ENCODE measurements at places on chromosomes 5 and 9.

DNA sequence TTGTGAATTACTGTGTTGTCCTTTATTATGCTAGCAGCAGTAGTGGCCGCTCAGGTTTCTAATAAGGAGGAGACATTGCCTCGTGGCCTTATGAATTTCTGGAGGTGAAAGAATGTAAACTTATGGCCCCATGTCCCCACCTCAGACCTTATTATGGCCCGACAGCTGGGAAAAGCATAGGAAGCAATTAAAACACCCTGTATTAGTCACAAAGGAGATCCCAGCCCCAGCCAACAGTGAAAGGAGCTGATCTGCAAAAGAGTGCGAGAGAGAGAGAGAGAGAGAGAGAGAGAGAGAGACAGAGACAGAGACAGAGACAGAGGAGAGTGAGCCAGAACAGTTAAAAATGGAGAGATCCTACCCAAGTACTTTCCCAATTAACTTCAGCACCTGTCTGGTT, 269.3 kb downstream of the DMRT2 start:
- no peak for DNase-seq

DNA sequence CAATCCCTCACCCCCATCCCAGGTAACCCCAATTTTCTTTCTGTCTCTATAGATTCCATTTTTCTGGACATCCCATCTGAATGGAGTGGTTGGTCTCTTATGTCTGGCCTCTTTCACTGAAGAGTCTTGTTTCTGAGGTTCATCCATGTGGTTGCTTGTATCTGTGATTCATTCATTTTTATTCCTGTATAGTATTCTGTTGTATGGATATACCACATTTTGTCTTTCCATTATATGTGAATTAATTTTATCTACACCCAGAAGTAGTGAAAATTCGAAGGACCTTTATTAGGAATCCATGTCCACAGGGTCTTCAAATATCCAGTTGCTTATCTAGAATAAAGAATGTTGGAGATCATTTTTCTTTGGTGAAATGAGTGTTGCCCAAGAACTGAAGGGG, 207.6 kb upstream of the MSX2 start:
- DNase-seq, result no peak

DNA sequence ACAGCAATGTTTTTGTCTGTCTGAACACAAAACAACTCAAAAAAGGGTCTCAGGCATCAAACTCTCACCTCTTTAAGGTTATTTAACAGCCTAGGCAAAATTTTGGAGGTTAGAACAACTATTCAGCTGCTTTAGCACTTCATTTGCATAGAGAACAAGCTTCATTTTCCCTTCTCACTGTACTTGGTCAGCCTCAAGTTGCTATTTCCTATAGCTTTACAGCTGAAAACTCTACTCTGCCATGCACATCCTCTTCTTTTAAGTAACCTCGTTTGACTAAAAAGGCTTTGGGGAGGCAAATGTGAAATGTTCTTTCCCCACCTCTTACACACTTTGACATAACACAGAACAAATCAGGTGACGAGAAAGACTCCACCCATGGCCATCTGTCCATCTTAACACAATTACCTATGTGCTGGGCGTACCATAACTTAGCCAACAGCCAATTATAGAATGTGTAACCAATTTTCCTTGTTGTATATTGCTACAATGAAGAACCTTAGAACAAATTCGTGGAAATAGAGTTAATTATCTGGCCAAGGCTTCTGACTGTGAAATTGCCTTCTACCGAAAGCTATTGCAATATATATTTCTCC, 195.7 kb downstream of the DCP2 start:
- DNase-seq, result no peak

DNA sequence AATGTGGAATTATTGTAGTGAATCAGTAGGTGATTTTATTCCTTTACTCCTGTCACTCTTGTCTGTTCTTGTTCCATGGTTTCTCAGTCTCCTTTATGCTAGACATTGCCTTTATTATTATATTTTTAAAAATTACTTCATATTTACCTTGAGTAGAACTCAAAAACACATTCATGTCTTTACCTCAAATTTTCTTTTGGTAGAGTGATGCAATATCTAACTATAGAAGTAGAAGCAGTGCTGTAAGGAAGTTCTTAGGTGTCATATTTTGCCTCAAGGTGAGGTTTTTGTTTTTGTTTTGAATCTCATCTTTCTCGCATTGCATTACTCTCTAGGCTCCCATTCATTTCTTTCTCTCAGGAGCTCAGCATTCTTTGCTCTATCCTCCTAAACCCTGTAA, 12.2 kb downstream of the IPO11 start:
- no peak for DNase-seq

GRCh38 chr9:131851414-131851813, 111.5 kb upstream of the RAPGEF1 start:
- DNase-seq, result no peak

GRCh38 chr9:107667231-107668070, 177.9 kb upstream of the KLF4 start:
- no peak for DNase-seq

DNA sequence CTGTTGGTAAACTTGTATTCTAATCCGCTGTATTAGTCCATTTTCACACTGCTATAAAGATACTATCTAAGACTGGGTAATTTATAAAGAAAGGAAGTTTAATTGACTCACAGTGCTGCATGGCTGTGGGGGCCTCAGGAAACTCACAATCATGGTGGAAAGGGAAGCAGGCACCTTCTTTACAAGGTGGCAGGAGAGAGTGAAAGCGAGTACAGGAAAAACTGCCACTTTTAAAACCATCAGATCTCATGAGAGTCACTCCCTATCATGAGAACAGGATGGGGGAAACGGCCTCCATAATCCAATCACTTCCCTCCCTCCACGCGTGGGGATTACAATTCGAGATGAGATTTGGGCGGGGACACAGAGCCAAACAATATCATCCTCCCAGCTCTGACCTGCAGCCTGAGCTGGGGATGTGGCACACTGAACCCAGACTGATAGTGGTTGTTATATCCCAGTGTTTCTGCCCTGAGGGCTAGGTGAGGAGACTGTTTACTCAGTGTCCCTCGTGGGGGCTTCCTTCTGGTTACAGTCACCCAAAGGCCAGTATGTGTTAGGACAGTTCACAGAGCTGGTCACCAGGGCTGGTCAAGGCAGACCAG, 488.3 kb downstream of the KDM4C start:
- no peak for DNase-seq

- peak; percentile 15 for DNase-seq
Observed at GRCh38 chr5:154534457-154535050, 56.5 kb upstream of the HAND1 start.

DNA sequence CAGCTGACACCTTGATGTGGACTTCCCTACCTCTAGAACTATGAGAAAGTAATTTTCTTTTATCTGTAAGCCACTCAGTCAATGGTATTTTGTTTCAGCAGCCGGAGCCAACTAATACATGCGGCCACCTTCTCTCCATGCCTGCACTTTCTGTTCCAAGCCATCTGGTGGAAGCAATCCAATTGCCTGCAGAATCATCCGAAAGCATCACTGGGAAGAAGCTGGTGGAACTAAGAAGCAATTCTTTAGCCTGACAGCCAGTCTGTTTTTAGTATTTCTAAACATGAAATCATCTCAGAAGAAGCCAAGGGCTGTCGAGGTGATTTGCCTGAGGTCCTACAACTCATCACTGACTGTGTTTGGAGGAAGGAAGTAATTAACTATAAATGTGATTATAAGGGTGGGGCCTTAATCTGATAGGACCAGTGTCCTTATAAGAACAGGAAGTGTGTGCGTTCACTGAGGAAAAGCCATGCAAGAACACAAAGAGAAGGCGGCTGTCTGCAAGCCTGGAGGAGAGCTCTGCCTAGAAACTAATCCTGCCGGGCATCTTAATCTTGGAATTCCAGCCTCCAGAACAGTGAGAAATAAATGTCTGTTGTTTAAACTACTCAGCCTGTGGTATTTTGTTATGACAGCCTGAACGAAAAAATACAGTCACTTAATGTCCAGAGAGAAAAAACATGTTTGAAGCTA, 49.1 kb downstream of the NXNL2 start:
- peak; percentile 87 for DNase-seq

DNA sequence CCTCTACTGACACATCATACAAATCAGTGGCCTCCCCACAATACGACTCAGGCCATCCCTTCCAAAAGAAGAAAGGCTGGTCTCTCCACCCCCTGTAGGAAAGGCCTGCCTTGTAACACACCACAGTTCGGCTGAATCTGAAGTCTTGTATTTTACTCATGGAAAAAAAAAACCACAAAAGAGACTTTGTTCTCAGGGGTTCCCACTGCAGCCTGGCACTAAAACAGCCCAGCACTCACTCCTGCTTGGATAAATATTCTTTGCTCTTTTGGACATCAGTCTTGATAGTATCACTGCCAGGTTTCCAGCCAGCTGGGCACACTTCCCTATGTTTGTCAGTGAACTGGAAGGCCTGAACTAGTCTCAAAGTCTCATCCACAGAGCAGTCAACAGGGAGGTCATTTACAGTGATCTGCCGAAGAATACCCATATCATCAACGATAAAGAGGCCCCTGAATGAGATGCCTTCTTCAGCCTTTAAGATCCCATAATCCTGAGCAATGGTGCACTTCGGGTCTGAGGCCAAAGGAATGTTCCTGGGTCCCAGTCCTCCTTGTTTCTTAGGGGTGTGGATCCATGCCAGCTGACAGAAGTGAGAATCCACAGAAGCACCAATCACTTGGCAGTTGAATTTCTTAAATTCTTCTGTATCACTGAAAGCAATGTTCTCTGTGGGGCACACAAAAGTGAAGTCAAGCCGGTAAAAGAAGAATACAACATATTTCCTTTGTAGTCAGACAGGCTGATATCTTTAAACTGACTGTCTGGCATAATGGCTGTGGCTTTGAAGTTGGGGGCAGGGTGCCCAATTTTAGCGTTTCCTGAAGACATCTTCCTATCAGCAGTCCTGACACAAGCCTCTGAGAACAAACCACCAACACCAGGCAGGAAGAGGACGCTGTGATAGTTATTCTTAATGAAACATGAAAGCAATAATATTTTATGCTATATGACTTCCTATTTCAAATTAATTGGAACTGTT, 198.1 kb downstream of the LURAP1L start:
- no peak for DNase-seq

DNA sequence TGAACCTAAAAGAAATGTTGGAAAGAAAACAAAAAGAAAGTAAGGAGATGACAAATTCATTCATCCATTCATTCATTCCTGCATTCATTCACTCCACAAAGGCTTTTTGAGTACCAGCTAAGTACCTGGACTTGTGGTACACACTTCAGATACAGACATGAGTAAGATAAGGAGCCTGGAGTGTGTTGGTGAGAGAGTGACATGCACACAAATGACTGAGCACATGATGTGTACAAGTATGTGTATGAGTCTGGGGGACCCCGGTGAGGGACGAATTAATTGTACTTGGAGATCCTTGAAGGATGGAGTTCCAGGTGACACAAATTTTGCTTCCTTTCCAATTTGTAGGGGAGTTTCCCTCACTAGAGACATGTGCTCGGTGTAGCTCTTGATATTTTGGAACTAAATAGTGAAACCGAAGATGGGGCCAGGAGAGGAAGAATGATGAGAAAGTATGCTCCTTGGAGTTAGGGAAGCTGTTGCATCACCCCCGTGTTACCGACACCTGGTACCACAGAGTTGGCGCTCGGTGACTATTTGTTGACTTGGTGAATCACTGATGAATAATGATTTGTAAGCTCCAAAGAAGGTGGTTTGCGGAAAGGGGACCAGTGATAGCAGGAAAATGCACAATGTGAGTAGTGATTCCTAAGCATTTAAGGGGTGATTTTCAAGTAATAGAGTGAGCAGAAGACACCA, 509.8 kb downstream of the CCDC171 start:
- DNase-seq, result peak; percentile 99

DNA sequence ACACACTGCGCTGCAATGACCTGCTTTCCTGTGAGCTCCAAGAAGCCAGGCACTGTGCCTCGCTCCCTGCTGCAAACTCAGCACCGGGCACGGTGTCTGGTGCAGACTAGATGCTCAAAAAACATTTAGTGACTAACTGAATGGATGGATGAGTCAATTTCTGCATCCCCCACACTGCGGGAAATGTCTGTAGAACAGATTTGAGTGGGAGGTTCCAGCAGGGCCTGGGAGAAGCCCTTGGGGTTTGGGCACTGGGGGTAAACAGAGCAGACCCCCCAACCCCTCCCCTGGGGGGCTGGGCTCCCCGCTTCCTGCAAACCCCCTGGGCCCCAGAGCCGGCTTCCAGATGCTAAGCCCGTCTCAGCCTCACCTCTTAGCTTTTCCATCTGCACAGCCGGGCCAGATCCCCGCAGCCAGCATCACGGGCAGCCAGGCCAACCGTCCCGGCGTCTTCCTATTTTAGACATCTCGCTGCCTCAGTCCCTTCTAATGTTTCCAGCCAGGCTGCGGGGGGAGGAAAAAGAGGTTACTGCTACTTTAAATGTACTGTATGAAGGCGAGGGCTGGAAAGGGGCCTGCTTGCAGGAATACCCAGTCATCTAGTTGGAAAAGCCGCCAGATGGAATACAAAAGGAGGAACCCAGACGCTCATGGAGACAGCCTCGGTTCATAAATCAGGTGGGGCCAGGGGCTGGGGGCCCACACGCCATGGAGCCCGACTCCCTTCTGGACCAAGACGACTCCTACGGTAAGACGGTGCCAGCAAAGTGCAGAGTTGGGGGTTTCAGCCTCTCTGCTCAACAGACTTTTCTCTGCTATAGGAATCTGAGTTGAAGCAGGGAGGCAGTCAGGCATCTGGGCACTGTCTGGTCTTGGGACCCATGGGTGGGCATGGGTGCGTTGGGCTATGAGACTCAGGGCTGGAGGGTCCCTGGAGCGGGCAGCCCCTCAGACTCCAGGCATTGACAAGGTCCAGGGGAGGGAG, 67.1 kb upstream of the GGTA1 start:
- DNase-seq, result no peak

GRCh38 chr9:18618862-18619261, 144.9 kb downstream of the ADAMTSL1 start:
- DNase-seq, result no peak

GRCh38 chr5:81165493-81166119, 67.5 kb upstream of the CKMT2 start:
- peak; percentile 26 for DNase-seq

GRCh38 chr5:178284093-178284675, 51.6 kb upstream of the PHYKPL start:
- no peak for DNase-seq

- DNase-seq, result no peak
Observed at GRCh38 chr9:135384226-135384625, 95.4 kb upstream of the PPP1R26 start.

DNA sequence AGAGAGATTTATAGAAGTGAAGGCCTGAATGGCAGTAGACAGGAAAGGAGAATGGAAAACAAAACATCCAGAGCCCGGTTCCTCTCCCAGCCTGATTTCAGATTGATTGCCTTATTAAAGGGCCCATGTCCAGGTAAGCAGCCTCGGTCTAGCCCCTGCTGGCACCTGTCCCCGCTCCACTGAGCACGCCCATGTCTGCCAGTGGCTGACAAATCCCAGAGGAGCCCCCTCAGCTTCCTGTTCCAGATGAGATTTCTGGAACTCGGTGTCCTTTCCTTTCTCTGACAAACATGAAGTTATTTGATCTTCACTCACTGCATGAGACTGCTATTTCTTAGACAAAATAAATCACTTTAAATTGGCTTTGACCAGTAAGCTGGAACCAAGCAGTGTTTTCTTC, 187.0 kb upstream of the ADCY2 start:
- no peak for DNase-seq

- DNase-seq, result no peak
Observed at GRCh38 chr9:127897193-127897692, 2.2 kb downstream of the ST6GALNAC6 start.

- no peak for DNase-seq
Observed at GRCh38 chr9:78127279-78128225, 95.9 kb upstream of the GNAQ start.

All from foreskin keratinocyte (primary cell).